Endothelial cell of coronary artery (primary cell): ENCODE measurements at places on chromosomes 12 and 14. TPM values are rescaled to one million over a fixed set of nuclear protein-coding genes. Genes with fewer than 3 reads are reported as not detected.

The TAS2R50 gene
- total RNA-seq, result 1.8 and 4.0 TPM in 2 replicates

The DDN gene
- total RNA-seq, result 0.09 TPM in 2 replicates

The PKP2 gene
- 5.9 and 14.1 TPM in 2 replicates for total RNA-seq

The C12orf75 gene
- total RNA-seq, result 25.6 and 44.0 TPM in 2 replicates

The MYF6 gene
- total RNA-seq, result not detected in 2 replicates

The CD27 gene
- total RNA-seq, result 0.09 TPM in 1 of 2 replicates, not detected in the other

The ANO2 gene
- 33.1 and 41.0 TPM in 2 replicates for total RNA-seq

The VAMP1 gene
- total RNA-seq, result 1.7 and 6.8 TPM in 2 replicates

The HCAR1 gene
- total RNA-seq, result under 0.01 TPM in 2 replicates

The ADCY4 gene
- 37.2 and 43.1 TPM in 2 replicates for total RNA-seq

The USP44 gene
- total RNA-seq, result 0.63 and 0.85 TPM in 2 replicates

The KRT74 gene
- total RNA-seq, result not detected in 2 replicates

The MYO1H gene
- not detected in 2 replicates for total RNA-seq

The VEZT gene
- 58.4 and 69.0 TPM in 2 replicates for total RNA-seq

The NGB gene
- total RNA-seq, result not detected in 2 replicates

The SCN8A gene
- total RNA-seq, result 5.7 and 16.6 TPM in 2 replicates

The DIO3 gene
- total RNA-seq, result not detected in 2 replicates

The NELL2 gene
- total RNA-seq, result 0.18 TPM in 1 of 2 replicates, not detected in the other

The GLIPR1L1 gene
- not detected in 2 replicates for total RNA-seq

The KCNH3 gene
- under 0.01 and 0.09 TPM in 2 replicates for total RNA-seq

The AEBP2 gene
- total RNA-seq, result 15.2 and 21.2 TPM in 2 replicates

The SETD1B gene
- 1.9 and 2.7 TPM in 2 replicates for total RNA-seq

The MGAT4C gene
- total RNA-seq, result under 0.01 TPM in 1 of 2 replicates, not detected in the other

The PNMA1 gene
- 18.7 and 24.0 TPM in 2 replicates for total RNA-seq

The HHIPL1 gene
- total RNA-seq, result 2.0 and 4.4 TPM in 2 replicates

The NOPCHAP1 gene
- 11.0 and 17.7 TPM in 2 replicates for total RNA-seq

The FAM186B gene
- 0.09 TPM in 2 replicates for total RNA-seq

The PPP1R36 gene
- total RNA-seq, result 0.27 and 0.85 TPM in 2 replicates

The VDR gene
- 0.27 and 0.47 TPM in 2 replicates for total RNA-seq

The HOXC11 gene
- total RNA-seq, result not detected in 2 replicates

The NR1H4 gene
- total RNA-seq, result not detected in 2 replicates

The RPL10L gene
- not detected in 2 replicates for total RNA-seq

The PZP gene
- total RNA-seq, result 0.47 and 1.5 TPM in 2 replicates
